ENCODE measurements at places on chromosomes 2 and 18.

DNA sequence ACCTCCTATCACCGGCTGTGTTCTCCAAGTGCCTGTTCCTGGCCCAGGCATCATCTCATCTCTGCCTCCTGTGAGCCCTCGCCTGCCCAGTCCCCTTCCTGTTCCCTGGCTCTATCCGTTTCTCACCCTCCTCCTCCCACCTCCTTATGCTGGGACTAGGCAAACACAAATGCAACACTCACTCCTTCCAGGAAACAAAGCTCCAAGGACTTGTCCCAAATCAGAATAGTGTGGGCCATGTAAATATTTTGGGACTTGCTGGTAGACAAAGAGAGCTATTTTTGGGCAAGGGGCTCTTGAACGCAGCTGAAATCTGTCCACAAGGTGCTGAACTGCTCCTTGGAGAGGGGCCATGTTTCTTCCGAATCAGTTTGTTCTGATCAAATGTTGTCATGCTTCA is 25.3 kb downstream of the MBP start:
- no peak for DNase-seq

DNA sequence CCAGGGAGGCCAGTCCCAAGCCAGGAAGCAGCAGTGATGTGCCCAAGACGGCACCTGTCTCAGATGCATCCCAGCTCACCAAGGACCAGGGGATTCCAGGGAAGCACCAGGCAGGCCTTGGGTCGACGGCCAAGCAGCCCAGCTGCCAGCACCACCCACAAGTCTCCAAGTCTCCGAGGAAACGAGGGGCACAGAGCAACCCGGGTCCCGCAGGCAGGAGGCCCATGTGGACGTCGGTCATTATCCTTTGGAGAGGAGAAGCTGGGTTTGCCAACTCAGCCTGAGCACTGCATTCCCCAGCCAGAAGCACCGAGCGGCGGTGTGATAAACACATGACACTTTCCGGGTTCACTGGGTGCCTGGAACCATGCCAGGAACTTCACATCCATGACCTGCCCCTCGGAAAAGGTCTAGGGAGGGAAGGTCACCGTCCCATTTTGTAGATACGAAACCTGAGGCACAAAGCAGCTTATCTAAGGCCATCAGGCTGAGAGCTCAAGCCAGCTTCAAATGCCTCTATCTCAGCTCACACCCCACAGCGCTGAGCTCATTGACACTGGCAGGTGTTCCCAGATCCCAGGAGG is 104.5 kb downstream of the ZNF516 start:
- DNase-seq: no peak

DNA sequence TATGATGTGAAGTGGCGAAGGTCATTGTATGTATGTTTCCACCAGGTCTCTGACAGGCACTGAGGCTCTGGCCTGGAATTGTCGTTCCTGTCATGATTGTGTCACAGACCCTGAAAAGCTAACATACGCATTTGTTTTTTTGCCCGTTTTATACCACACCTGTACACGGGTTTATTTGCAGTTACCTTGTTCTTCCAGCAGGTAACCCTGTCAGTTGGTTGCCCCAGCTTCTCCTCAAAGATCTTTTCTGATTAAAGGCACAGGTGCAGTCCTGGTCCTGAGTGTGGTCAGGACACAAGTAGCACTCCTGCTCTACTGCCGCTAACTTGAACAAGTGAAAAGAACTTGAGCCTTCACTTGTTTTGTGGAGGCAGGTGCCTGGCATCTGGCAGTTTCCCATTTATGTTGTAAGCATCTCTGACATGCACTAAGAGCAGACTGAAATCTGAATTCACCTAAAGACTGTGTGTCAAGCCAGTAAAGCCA is 19.9 kb downstream of the CD8A start:
- no peak for DNase-seq

DNA sequence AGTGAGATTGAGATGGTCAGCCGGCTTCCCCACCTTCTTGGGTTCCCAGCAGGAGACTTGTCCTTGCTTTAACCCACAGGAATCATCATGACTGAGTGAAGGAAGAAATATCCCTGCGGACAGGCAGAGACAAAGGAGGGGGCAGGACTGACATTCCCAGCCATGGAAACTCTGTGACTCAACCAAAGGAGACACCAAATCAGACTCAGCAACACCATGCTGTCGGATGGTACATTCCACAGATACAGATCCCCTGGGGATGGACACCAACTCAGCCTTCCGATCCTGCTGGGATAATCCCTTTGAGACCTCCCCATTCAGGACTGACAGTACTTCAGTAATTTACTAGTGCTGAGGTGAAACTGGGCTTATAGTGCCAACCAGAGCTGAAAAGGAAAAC is 518.3 kb downstream of the XIRP2 start:
- no peak for DNase-seq

DNA sequence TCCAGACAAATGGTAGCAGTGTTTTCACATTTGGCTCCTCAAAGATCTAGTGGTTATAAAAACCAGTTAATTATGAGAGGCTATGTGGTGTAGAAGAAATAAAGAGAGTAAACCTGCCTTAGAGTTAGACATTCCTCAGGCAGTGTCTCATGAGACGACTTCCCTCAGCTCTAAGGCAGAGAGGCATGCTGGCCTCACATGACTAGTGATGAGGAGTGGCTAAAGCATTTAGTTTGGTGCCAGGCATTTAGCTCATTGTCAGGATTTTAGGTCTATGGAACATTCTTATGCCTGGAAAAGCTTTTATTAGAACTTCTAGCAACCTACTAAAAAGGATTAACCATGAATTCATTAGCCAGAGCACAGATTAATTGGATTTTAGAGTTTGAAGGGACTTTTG is 90.3 kb downstream of the RPRM start:
- no peak for DNase-seq
